ENCODE measurements at places on chromosomes 7 and 10. TPM values are rescaled to one million over a fixed set of nuclear protein-coding genes. Genes with fewer than 3 reads are reported as not detected.
A peak's percentile ranks its signal among the peaks of the same experiment; 100 is the strongest.

GRCh38 chr7:107856806-107857540 is 34.0 kb upstream of the DLD start:
- no peaks in the 10 kb centered on the region for H3K4me1 ChIP-seq
- H3K27me3 ChIP-seq: peaks cover 2% of the 10 kb centered on the region
- H3K27ac ChIP-seq: no peak overlapping the region
- H3K36me3 ChIP-seq: no peaks in the 10 kb centered on the region

DNA sequence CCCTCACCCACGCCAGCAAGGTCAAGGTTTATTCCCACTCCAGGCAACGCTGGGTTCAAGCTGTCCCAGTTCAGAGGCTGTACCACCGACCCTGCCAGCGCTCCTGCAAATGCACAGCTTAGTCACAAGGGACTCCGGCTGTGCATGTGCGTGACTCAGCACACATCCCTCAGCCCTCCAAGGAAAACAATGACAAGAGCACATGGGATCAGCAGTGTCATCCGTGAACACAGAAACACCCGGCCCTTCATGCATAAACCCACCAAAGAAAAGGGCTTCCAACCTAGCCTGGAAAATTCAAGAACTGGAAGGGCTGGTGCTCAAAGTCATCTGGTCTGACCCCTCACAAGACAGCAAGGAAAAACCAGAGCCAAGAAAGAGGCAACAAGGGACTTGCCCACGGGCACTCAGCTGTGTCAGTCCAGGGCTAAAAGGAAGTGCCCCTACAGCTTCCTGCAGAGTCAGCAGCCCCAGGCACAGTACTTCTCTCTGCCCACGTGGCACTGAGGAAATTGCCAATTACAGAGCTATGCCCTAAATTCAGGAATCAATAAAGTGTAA is 106.1 kb downstream of the KCNMA1 start:
- peaks cover 10% of the 10 kb centered on the region for H3K27me3 ChIP-seq
- H3K4me3 ChIP-seq: no peak overlapping the region
- peaks cover 12% of the 10 kb centered on the region for H3K4me1 ChIP-seq
- no peaks in the 10 kb centered on the region for H3K36me3 ChIP-seq
- DNase-seq: no peak

DNA sequence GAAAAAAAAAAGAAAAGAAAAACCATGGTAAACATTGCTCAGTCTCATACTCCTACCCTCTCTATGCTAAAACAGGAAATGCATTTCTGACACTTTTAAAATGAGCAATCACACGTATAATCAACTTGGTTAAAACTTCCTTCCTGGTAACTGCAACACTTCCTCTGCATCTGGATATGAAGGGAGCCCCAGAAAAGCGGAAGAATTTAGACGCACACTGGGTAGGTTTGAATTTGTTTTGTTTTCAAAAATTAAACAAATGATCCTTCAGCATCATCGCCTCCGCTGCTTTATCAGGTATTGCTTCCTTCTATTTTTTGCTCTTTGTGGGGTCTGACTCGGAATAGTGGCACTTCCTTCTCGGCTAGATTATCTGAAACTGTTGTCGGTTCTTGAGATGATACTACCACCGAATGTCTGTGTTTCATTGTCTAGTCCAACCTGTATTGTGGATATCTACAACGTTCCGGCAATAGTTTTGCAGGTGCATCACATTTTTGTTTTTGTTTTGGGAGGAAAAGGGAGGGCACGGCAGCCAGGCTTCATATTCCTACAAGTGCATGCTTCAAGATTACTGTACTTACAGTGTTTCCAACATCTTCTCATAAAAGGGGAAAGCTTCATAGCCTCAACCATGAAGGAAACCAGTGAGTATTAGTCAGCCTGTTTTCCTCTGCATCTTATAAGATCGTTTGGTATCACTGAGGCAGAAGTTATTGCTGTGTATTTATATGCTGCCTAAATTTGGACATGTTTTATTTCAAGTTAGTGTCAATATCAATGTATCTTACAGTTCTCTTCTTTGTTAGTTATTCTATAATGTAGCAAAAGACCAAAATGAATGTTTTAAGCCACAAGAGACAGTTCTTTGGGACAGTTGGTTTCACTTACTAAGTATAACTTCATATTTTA is at the start of gene PIK3CG:
Gene PIK3CG, plus strand, starts transcription at position 153 of the 912 bp plus-strand sequence. CDS start 2,280 bp downstream, outside the sequence.
- H3K27ac ChIP-seq: no peak within 1 kb of the TSS
- H3K4me1 ChIP-seq: no peaks in the 10 kb centered on the region
- H3K4me3 ChIP-seq: no peak within 1 kb of the TSS
- no peaks in the 10 kb centered on the region for H3K27me3 ChIP-seq
- H3K36me3 ChIP-seq: no peaks in the 10 kb centered on the region

GRCh38 chr7:74258639-74259038 is 4.4 kb upstream of the RFC2 start:
- no peak overlapping the region for H3K4me3 ChIP-seq
- H3K27me3 ChIP-seq: peaks cover 4% of the 10 kb centered on the region
- no peaks in the 10 kb centered on the region for H3K36me3 ChIP-seq
- DNase-seq: no peak
- H3K4me1 ChIP-seq: peaks cover 6% of the 10 kb centered on the region

GRCh38 chr10:33416209-33416608 is 81.7 kb upstream of the NRP1 start:
- H3K4me1 ChIP-seq: peaks cover 4% of the 10 kb centered on the region
- DNase-seq: no peak
- H3K27me3 ChIP-seq: peaks cover 2% of the 10 kb centered on the region
- H3K27ac ChIP-seq: no peak overlapping the region
- no peak overlapping the region for H3K4me3 ChIP-seq

- peaks cover 6% of the 10 kb centered on the region for H3K27me3 ChIP-seq
- peak overlapping the region; percentile 84 for H3K4me3 ChIP-seq
- peak; percentile 59 for DNase-seq
- no peaks in the 10 kb centered on the region for H3K36me3 ChIP-seq
Observed at GRCh38 chr10:34814223-34814912, 728 bp downstream of the PARD3 start.

DNA sequence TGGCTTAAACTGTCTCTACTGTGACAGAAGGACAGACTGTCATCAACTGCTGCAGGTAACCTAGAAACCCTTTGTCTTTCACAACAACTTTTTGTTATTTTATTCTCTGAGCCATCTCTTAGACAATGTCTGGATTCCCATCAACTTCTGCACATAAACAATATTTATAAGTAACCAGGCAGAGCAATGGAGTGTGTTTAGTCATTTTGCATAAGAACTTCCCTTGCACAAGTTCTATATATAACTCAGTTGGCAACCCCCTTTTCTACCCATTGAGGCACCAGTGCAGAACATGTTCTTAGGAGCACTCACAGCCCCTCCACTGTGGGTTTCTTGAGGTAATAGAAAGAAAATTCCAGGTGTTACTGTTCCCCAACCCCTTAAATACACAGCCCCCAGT is 65.0 kb upstream of the IL6 start:
- H3K27me3 ChIP-seq: no peaks in the 10 kb centered on the region
- H3K4me1 ChIP-seq: no peaks in the 10 kb centered on the region
- no peak overlapping the region for H3K27ac ChIP-seq
- H3K36me3 ChIP-seq: no peaks in the 10 kb centered on the region
- DNase-seq: no peak

GRCh38 chr7:50552921-50553320 is 12.3 kb downstream of the DDC start:
- H3K4me1 ChIP-seq: no peaks in the 10 kb centered on the region
- H3K27me3 ChIP-seq: peaks cover 2% of the 10 kb centered on the region
- H3K27ac ChIP-seq: no peak overlapping the region
- H3K36me3 ChIP-seq: no peaks in the 10 kb centered on the region
- DNase-seq: no peak

- no peak overlapping the region for H3K27ac ChIP-seq
- peaks cover 4% of the 10 kb centered on the region for H3K4me1 ChIP-seq
- no peaks in the 10 kb centered on the region for H3K36me3 ChIP-seq
- no peak for DNase-seq
- H3K4me3 ChIP-seq: no peak overlapping the region
Observed at GRCh38 chr10:105774351-105774750, 1133.3 kb downstream of the SORCS3 start.

- H3K27me3 ChIP-seq: peaks cover 7% of the 10 kb centered on the region
- H3K27ac ChIP-seq: peak overlapping the region; percentile 95
- peak overlapping the region; percentile 80 for H3K4me3 ChIP-seq
- peak; percentile 56 for DNase-seq
- H3K36me3 ChIP-seq: no peaks in the 10 kb centered on the region
Observed at GRCh38 chr10:102281102-102281487, 35.8 kb downstream of the GBF1 start.

DNA sequence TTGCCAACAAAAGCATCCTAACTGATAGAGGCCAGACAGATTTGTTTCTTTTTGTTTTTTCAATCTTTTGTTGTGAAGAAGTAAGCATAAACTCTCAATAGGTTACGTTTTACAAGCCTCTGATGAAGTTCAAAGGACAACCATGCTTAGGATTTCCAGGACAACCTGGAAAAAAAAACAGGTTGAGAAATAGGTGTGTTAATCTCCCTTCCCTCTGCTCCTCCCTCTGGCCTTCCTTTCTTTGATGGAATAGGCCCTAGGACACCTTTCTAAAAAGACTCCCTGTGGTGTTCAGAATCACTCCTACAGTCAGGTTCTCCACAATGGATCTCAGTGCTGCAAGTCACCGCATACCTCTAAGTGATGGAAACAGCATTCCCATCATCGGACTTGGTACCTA is at the start of gene AKR1D1:
Gene AKR1D1, plus strand, starts transcription at position 264 of the 400 bp plus-strand sequence. Its CDS starts 60 bp downstream, at position 324.
- DNase-seq: no peak
- peaks cover 10% of the 10 kb centered on the region for H3K36me3 ChIP-seq
- peaks cover 6% of the 10 kb centered on the region for H3K27me3 ChIP-seq
- no peak within 1 kb of the TSS for H3K27ac ChIP-seq

- H3K36me3 ChIP-seq: no peaks in the 10 kb centered on the region
- no peak overlapping the region for H3K4me3 ChIP-seq
- H3K27ac ChIP-seq: no peak overlapping the region
- no peak for DNase-seq
- H3K27me3 ChIP-seq: peaks cover 4% of the 10 kb centered on the region
- peaks cover 16% of the 10 kb centered on the region for H3K4me1 ChIP-seq
Observed at GRCh38 chr10:71525092-71525491, 128.4 kb downstream of the CDH23 start.

DNA sequence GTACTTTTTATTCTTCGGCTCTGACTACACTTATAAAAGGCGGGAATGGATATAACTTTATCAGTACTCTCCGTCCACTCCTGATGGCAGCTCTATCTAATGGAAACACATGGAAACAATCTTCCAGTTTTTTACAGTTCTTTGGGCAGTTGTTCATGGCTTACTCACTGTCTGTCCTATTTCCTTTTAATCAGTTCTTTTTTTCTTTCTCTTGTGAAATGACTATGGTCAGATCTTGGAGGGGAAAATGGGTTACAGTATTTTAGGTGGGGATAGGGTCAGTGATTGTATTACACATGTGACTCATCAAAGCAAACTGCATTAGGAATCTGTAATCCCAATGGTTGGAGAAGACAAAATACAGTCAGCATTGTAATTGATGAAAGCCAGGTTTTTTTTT is 112.4 kb downstream of the BICC1 start:
- H3K4me3 ChIP-seq: no peak overlapping the region
- no peak for DNase-seq
- H3K27me3 ChIP-seq: no peaks in the 10 kb centered on the region
- no peaks in the 10 kb centered on the region for H3K4me1 ChIP-seq
- H3K27ac ChIP-seq: no peak overlapping the region

GRCh38 chr7:134660242-134660785 is 13.7 kb downstream of the BPGM start:
- no peaks in the 10 kb centered on the region for H3K27me3 ChIP-seq
- H3K27ac ChIP-seq: peak overlapping the region; percentile 57
- peaks cover 7% of the 10 kb centered on the region for H3K36me3 ChIP-seq
- DNase-seq: no peak

DNA sequence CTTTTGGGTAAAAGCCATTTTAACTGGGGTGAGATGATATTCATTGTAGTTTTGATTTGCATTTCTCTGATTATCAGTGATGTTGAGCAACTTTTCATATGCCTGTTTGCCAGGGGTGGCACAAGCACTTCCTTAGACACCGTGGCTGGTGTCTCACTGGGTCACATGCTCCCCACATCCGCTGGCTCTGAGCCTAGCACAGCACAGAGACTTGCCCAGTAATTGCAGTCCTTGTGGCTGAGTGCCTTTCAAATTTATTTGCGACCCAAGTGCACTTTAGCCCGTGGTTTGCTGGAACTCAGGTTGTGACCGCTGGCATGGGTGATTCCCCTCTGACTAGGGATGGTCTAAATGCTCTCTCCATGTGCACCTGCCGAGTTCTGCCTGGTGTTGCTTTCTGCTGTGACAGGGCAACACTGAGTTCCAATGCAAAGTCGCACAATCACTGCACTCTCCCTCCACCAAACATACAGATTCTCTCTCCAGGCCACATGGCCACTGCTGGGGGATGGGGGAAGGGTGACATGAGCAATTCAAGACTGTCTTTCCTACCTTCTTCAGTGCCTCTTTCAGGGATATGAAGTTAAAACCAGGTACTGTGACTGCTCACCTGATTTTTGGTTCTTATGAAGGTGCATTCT is 66.5 kb downstream of the ZNF277 start:
- H3K27ac ChIP-seq: no peak overlapping the region
- H3K36me3 ChIP-seq: no peaks in the 10 kb centered on the region
- no peak for DNase-seq
- no peak overlapping the region for H3K4me3 ChIP-seq
- H3K27me3 ChIP-seq: no peaks in the 10 kb centered on the region

- no peak overlapping the region for H3K4me3 ChIP-seq
- no peaks in the 10 kb centered on the region for H3K27me3 ChIP-seq
- no peaks in the 10 kb centered on the region for H3K4me1 ChIP-seq
- H3K27ac ChIP-seq: no peak overlapping the region
Observed at GRCh38 chr7:103240806-103241205, 56.4 kb upstream of the PMPCB start.

DNA sequence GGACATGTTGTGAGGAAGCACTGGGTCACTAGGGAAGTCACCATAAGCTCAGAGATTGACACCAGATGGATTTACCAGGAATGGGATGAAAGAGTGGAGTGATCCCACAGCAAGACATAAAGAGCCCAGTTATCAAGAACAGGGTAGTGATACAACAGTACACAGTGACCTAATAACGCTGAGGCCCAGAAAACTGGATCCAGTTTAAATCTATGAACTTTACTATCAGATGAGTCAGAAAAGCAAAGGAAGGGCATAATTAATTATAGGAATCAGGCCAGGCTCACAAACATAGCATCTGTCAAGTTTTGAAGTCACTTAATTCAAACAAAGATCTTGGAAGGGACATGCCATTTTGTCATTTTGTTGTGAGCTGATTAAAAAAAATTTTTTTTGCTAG is 73.5 kb downstream of the LRRN3 start:
- no peaks in the 10 kb centered on the region for H3K27me3 ChIP-seq
- H3K27ac ChIP-seq: no peak overlapping the region
- H3K4me3 ChIP-seq: no peak overlapping the region
- peaks cover 11% of the 10 kb centered on the region for H3K4me1 ChIP-seq
- no peaks in the 10 kb centered on the region for H3K36me3 ChIP-seq
- DNase-seq: no peak

The ITIH5 gene
- total RNA-seq: 0.29 TPM

The SMO gene
- total RNA-seq: 5.9 TPM

The SCIN gene
- not detected for total RNA-seq

The EMX2 gene
- total RNA-seq: 0.47 TPM

The NUTM2E gene
- total RNA-seq: 0.86 TPM

The TMEM176A gene
- 1.3 TPM for total RNA-seq

The GDF2 gene
- total RNA-seq: not detected

The PLEKHS1 gene
- not detected for total RNA-seq

The CXCL12 gene
- 2.2 TPM for total RNA-seq

The HABP2 gene
- total RNA-seq: not detected
